ENCODE measurements at places on chromosomes 1 and 21. TPM values are rescaled to one million over a fixed set of nuclear protein-coding genes. Genes with fewer than 3 reads are reported as not detected.
A peak's percentile ranks its signal among the peaks of the same experiment; 100 is the strongest.

DNA sequence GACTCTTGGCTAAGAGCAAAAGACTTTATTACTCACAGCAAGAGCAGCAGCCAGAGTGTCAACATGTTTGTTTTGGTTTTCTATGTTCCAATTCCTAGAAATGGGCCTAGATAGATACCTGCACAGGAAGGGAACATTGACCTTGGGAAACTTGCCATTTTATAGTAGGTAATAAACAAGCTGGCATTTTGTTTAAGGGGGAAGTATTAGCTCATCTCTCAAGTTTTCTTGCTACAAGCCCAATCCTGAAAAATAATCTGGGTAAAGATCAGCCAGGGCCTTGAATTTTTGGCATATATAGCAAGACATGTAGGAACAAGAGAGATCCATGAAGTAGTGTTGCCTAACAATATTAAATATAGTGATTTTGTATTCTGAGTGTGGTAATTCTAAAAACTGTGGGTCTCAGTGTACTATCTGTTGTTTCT is 51.4 kb upstream of the RGL1 start:
- H3K36me3 ChIP-seq = no peaks in the 10 kb centered on the region
- no peak for DNase-seq
- no peaks in the 10 kb centered on the region for H3K4me1 ChIP-seq
- no peak overlapping the region for H3K27ac ChIP-seq

GRCh38 chr1:45008516-45008915 is 2.6 kb downstream of the HECTD3 start:
- peaks cover 31% of the 10 kb centered on the region for H3K36me3 ChIP-seq
- no peak overlapping the region for H3K4me3 ChIP-seq
- H3K4me1 ChIP-seq = peaks cover 5% of the 10 kb centered on the region

DNA sequence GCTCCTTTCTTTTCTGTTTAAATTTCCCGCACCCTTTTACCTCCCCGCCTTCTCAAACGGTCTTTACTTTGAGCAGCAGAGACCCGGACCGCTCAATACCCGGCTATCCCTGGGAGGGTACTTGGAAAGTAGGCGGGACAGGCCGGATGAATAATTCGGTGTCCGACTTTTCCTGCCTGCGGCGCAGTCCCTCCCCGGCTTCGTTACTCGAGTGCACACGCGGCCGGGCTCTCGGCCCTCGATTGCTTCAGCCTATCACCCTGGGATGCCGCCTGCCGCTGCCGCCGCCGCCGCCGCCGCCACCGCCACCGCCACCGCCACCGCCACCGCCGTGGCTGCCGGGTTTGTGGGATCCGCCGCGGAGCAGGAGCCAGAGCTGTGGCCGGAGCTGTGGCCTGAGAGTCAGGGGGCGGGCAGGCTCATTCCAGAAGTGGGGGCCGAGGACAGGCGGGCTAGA is 382 bp upstream of the RASAL2 start:
- H3K4me1 ChIP-seq = peaks cover 8% of the 10 kb centered on the region
- no peaks in the 10 kb centered on the region for H3K27me3 ChIP-seq
- H3K4me3 ChIP-seq = peak overlapping the region; percentile 82
- no peaks in the 10 kb centered on the region for H3K36me3 ChIP-seq

Gene LIN28A
- 1,467 TPM for total RNA-seq

- no peak overlapping the region for H3K4me3 ChIP-seq
- no peak overlapping the region for H3K27ac ChIP-seq
- DNase-seq = no peak
- no peaks in the 10 kb centered on the region for H3K36me3 ChIP-seq
- H3K4me1 ChIP-seq = no peaks in the 10 kb centered on the region
Measured at GRCh38 chr1:224896130-224896781, 33.2 kb upstream of the DNAH14 start.

DNA sequence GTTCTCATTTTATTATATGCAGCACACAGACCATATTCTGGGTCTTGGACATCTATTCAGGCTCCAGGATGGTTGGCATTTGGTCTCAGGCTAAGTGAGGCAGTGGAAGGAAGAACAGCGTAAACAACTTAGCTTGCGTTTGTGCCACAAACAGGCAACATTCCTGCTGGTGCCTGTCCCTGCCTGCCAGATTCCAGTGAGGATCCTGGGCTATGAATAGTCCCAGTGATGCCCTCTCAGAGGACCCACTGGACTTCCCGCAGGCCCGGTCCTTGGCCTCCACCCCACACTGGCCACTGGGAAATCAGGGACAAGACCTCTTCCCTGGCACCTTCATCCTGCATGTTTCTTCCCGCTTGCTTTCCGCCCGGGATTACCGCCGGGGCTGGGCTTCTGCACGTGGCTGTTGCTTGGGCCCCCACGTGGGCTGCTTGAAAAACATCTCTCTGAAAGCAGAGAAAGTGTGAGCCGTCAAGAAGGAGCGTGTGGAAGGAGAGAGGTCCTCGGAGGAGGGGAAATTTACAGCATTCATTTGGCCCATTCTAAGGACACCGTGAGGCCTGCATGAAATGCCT is 145.1 kb upstream of the WNT4 start:
- no peaks in the 10 kb centered on the region for H3K27me3 ChIP-seq
- no peaks in the 10 kb centered on the region for H3K36me3 ChIP-seq
- peak; percentile 47 for DNase-seq

GRCh38 chr1:174262349-174263241 is 103.3 kb downstream of the RABGAP1L start:
- H3K4me3 ChIP-seq = no peak overlapping the region
- no peaks in the 10 kb centered on the region for H3K36me3 ChIP-seq
- H3K27me3 ChIP-seq = no peaks in the 10 kb centered on the region
- H3K27ac ChIP-seq = no peak overlapping the region

DNA sequence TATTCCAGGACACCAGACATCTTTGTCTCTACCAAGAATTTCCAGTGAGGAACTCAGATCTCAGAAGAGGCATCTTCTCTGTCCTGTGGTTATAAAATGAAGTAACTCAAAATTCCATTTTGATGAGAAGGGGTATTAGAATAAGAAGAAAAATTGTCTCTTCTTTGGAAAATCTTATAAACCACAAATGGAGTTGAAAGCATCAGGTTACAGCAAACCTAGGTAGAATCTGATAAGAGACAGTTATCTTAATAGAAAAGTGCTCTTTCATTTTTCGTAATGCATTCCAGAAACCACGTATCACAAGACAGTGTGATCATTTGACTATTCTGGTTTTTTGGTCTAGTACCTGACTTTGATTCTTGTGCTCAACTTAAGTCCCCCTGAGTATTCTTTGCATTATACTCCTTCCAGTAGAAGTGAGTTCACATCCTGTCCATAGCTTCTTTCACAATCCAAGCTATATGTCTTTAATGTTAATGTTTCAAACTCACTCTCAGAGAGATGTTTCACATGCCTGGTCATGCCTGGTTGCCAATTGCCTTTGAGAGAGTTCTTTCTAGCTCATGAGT is 120.9 kb upstream of the PRDX6 start:
- no peak overlapping the region for H3K27ac ChIP-seq
- no peaks in the 10 kb centered on the region for H3K36me3 ChIP-seq
- no peaks in the 10 kb centered on the region for H3K4me1 ChIP-seq
- no peak for DNase-seq

Gene SASS6
- 13.1 TPM for total RNA-seq

DNA sequence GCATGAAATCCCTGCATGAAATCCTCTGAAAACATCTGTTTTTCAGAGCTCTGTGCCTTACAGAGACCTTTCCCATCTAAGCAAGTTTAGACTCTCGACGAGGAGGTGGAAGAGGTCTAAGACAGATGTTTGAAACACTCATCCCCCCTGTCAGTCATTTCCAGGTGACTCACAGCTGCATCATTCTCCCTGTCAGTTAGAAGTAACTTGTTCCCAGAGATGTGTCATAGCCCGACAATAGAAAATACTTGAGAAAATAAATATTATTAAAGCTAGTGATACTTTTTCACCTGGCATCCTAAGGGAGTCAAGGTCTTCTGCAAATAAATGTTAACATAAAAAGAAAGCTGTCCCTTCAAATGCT is 41.6 kb upstream of the SEC16B start:
- no peaks in the 10 kb centered on the region for H3K27me3 ChIP-seq
- no peak overlapping the region for H3K27ac ChIP-seq
- DNase-seq = no peak
- H3K4me1 ChIP-seq = no peaks in the 10 kb centered on the region
- no peaks in the 10 kb centered on the region for H3K36me3 ChIP-seq
- H3K4me3 ChIP-seq = no peak overlapping the region

DNA sequence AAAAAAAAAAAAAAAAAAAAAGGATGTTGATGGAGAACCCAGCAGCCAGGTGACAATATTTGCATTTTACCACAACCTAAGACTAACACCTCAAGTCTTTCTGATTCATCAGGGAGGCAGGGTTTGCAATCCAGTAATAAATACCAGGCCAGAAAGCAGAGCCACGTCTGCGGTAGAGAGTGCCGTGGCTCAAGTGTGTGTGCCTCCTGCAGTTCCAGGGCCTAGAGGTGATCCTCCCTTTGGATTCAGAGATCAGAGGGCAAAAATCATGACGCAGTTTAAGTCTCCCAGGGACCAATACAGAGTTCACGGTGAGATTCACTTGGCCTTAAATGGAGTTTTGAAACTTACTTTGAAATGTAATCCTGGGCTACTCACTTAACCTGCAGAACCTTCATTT is 34.9 kb downstream of the TMCO4 start:
- DNase-seq = no peak
- no peak overlapping the region for H3K27ac ChIP-seq
- H3K36me3 ChIP-seq = no peaks in the 10 kb centered on the region
- peaks cover 18% of the 10 kb centered on the region for H3K4me1 ChIP-seq
- no peak overlapping the region for H3K4me3 ChIP-seq

GRCh38 chr1:211632808-211633523 is 42.5 kb downstream of the NEK2 start:
- H3K27ac ChIP-seq = no peak overlapping the region
- no peaks in the 10 kb centered on the region for H3K27me3 ChIP-seq
- DNase-seq = no peak
- no peak overlapping the region for H3K4me3 ChIP-seq
- H3K4me1 ChIP-seq = 0 out of 2 replicates have a peak, but pooled peaks cover 2% of the 10 kb centered on the region

Gene HSPA13
- total RNA-seq = 29.4 TPM

Gene FAM72B
- 20.7 TPM for total RNA-seq

- H3K27me3 ChIP-seq = no peaks in the 10 kb centered on the region
- no peaks in the 10 kb centered on the region for H3K4me1 ChIP-seq
- no peak for DNase-seq
- H3K27ac ChIP-seq = no peak overlapping the region
Measured at GRCh38 chr1:53968125-53968513, 22.0 kb downstream of the LRRC42 start.

Gene CADM3
- total RNA-seq = 8.3 TPM

Measured in H1 (cell line).